ENCODE measurements at places on chromosomes 2 and 18.

- DNase-seq = no peak
Measured at GRCh38 chr2:231917280-231918066, 8.7 kb downstream of the NPPC start.

DNA sequence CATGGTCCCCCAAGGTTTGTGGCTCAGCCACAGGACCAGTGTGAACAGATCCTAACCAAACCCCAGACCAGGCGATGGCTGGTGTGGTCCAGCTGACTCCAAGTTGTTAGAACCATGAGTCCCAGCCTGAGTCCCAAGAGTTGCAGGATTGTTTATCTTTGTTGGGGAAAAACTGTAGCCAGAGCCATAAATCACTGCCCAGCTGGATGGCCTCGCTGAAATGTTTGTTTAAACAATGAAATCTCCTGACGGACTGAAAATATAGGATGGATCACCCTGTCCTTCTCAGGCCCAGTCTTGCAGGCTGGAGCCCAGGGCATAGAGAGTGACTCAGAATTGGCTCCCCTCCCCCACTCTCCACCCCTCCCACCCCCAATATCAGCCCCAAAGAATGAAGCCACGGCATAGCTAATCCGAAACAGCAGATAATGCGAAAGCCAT lies 36.4 kb downstream of the PKDCC start:
- DNase-seq = peak; percentile 77

DNA sequence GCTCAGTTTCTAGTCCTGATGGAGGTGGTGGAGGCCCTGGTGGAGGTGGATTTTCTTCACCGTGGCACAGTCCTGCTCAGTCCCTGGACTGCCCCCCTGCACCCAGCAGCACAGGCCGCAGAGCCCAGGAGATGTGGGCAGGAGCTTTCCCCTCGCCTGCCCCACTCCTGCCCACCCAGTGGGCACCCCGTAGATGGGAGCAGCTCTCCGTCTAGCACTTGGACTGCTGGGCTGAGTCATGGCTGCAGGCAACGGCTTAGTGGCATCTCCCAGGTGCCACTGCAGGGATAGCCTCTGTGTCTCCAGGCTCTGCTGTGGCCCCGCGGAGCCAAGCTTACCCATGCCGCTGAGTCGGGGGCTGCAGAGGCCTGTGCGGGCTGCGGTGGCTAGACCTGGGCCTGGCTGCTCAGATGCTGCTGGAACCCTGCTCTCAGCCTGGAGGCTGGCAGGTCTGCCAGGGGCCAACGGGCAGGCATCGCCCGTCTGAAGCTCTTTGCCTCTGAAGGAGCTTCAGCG lies 92.3 kb upstream of the CTDP1 start:
- no peak for DNase-seq

- no peak for DNase-seq
Measured at GRCh38 chr2:203908066-203908796, 28.3 kb upstream of the ICOS start.

Measured in fibroblast of skin of back (primary cell).